ENCODE measurements at places on chromosomes 11 and 22. TPM values are rescaled to one million over a fixed set of nuclear protein-coding genes. Genes with fewer than 3 reads are reported as not detected.

- DNase-seq = no peak
Observed at GRCh38 chr11:18001191-18001590, 11.7 kb downstream of the SERGEF start.

DNA sequence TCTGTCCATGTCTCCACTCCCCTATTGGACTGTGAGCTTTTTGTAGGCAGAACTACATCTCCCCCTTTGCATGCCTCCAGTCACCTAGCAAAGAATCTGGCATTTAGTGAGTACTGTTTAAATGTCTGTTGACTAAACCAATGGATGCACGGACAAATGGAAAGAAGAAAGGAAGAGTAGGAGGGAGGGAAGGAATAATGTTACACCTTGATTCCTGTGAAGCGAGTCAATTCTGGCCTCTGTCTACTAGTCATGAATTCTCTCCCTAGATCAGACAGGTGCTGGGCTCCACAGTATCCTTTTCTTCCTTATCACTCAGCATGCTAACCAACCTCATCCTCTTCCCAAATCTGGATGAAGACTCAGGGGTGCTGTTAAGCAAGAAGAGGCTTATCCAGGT lies 33.6 kb downstream of the GALNT18 start:
- no peak for DNase-seq

- no peak for DNase-seq
Observed at GRCh38 chr22:36846949-36847348, 13.9 kb upstream of the NCF4 start.

DNA sequence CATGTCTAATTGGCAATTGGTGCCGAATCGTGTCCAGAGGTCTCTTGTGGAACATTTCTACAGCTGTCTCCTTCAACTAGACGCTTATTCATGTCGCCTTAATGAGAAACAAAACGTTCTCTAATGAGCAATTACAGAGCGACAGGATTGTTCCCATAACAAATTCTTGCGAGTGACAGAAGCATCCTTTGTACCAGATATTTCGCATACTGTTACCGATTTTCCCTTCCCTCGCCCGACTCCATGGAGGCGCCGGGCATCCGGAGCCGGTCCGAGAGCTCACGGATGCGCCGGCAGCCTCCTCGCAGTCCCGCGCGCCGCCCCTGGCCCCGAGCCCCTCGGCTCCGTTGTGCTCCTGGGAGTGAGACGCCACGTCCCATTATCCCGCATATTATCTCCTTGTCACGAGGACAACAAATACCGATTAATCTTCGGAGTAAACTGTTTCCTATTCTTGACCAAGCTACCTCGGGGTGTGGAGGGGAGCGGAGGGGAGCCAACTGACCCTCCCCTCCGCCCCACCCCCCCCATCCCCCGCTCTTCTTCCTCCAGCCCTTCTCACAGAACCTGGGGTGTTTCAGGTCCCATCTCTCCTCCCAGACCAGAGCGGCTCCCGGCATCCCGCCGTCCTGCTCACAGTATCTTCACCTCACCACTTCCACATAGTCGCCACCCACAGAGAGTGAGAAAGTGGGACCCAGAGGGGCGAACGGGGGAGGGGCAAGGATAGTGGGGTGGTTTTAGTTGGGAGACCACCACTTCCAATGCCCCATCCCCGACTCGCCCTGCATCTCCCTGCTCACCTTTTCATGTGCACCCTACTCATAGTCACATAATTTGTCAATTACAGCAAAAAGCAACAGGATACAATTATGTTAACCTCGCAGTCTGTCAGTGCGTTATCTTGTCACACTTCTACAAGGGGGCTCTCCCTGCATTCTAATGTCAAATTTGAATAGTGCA lies 11.4 kb downstream of the PAX6 start:
- no peak for DNase-seq

DNA sequence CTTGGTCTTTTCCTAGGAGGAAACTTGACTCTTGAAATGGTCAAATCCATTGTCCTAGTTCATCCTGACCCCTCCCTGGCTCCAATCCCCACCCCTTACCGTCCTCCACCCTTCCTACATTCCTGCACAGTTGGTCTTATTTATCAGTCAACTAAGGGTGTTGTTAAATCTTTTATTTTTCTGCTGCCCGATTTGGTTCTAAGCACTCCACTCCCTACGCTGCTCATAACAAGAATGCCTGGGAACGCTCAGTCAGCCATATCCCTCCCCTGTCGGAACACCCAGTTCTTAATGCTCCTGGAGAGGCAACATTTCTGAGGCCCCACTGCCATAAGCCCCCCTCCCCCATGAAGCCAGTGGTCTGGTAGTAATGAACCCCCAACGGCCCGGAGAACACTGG lies 9.7 kb downstream of the EHF start:
- no peak for DNase-seq

DNA sequence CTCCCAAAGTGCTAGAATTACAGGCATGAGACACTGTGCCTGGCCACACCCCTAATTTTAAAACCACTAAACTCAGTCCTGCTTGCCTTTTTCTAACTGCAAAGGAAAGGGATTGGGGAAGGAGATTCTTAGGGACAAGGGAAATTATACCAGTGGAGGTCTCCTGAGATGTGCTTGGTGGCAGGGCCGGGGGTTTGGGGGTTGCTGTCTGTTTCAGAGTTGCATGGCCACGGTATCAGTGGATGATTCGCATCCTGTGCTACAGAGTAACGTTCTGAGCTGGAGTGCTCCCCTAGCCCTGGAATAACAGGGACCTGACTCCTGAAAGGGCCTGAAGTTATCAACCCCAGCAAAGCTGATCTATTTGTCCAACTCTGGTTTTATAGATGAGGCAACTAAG lies 846 bp upstream of the GPHA2 start:
- DNase-seq = no peak

DNA sequence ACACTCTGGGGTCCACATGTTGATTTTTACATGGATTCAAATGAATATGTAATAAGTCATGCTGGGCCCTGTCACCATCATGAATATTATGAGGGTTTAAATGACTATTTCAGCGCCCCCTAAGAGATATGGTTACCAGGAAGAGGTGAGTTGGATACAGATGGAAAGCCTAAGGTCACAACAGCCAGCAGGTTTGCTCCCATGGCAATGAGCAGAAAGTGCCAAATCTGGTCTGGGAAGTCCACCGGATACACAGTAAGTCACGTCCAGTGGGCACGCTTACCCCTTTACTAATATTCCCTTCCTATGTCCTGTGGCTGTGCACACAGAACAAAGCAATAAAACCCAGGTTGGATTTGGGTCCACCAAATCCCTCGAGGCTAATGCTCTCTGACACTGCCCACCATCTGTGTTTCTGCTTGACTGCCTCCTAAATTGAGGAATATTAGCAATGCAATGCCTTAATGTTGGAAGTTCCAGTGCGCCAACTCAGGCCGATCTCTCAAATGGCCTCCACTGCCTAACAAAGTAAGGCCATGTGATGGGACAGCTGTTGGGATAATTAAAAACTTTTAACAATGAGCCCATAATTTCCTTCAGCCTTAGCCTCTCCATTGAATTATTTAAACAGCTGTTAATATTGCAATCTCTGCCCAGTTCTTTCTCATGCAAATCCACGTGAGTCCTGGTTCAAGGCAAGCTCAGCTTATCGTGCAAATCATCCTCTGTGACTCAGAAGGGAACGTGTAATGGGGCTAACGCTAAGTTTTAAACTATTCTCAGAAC lies 97.6 kb downstream of the SLC1A2 start:
- DNase-seq = no peak

DNA sequence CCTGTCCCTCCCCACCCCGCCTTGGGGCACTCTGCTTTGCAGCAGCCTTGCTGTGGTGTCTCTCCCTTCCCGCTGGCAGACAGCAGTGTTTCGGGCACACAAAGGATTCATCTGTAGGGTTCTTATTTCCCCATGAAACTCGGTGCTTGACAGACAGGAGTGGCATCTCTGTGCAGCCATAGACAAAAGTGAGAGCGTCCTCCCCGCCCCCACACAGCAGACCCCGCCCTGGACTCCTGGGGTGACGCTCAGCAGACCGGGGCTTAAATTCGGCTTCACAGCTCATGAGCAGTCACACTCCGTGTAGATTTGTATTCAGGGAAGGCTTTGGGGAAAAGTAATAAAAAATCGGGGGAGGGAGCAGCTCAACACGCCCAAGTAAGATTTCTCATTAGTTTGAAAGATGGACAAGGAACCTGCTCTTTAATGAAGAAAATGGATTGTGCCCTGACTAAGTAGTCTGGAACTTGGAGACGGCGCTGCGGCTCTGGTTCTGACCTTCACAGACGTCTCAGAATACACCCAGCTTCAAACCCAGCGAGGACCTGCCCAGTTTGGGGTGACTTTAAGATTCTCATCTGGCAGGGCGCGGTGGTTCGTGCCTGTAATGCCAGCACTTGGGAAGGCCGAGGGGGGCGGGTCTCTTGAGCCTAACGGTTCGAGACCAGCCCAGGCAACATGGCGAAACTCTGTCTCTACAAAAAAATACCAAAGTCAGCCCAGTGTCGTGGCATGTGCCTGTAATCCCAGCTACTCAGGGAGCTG lies 136.0 kb downstream of the CACNA1I start:
- DNase-seq = no peak

- DNase-seq = no peak
Observed at GRCh38 chr11:128552783-128553661, 34.3 kb downstream of the ETS1 start.

- no peak for DNase-seq
Observed at GRCh38 chr22:45627489-45628233, 44.0 kb upstream of the ATXN10 start.

DNA sequence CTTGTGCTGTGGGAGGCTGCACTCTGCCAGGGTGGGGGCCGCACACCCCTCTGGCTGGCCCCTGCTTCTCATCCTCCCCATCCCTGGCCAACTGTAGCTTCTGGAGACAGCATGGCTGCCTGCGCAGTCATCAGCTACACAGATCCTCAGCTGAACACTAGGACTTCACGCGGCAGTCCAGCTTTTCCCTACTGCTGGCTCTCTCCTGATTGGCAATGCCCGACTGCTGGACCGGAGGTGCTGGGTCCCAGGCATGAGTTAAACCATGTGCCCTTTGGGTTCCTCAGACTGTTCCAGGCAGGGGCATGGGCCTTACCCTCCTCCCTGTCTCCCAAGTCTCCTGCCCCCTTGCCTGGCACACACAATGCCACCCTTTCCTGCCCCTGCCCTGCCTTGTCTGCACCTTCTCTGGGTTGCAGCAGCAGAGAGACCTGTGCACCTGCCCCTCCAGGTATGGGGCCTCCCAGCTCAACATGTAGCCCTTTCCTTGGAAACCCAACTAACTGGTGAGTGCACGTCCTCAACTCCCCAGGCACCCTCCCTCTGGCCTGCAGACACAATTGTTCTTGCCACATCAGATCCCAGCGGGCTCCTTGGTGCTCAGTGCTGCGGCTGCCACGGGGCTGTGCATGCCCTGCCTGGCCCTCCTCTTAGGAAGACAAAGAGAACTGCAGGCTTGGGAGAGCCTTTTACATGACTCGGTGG lies 1039.2 kb downstream of the TBC1D22A start:
- DNase-seq = no peak

DNA sequence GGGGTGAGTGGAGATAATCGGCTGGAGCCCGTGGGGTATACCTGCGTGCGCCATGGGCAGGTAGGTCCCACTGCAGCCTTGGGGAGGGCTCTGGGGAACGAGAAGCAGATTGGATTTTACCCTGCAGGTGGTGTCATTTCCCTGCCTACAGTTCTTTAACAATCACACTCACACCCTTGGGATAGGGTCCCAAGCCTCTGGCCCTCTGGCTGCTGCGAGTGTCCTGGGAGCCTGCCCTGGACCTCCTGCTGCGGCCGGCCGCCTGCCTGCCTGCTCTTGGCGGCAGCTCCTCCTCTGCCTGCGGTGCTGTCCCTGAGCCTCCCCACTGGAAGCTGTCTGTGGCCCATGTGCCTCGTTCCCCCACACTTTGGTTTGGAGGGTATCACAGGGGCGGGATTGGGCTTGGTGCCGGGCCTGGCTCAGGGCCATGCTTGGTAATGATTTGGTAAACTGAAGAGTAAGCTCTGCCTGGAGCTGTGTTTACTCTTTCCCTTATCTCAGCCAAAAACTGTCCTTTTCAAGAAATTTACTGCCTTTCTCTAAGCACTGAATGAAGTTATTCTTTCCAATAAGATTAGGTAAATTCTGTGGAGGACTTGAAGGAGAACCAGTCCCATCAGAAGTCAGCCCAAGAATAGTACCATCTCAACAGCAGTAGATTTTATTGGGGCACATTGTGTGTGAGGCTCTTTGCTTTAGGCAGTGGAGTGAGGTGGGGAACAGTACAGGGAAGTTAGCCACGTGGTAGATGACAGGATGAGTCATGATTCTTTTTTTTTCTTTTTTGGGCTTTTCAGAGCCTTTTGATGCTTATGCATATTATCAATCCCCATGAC lies 53.7 kb downstream of the TBC1D22A start:
- DNase-seq = peak; percentile 18

DNA sequence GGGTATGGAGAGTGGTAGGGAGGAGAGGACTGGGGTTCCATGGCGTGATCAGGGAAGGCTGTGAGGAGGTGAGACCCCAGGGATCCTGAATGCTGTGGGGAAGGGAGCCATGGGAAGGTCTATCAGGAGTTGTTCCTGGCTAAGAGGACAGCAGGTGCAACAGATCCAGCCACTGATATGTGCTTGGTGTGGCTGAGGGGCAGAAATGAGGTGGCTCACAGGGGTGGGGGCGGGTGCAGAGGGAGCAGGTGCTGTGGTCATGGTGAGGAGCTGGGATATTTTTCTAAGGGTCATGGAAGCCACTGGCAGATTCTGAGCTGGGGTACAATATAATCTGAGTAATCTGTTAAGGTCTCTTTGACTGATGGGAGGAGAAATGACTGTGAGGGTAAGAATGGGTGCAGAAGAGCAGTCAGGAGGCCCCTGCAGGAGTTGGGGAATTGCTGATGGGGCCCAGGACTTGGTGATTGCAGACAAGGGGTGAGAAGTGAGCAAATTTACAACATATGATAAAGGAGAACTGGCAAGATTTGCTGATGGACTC lies 31.3 kb upstream of the DMC1 start:
- no peak for DNase-seq

GRCh38 chr22:22911327-22912134 lies 23.9 kb downstream of the IGLL5 start:
- no peak for DNase-seq

DNA sequence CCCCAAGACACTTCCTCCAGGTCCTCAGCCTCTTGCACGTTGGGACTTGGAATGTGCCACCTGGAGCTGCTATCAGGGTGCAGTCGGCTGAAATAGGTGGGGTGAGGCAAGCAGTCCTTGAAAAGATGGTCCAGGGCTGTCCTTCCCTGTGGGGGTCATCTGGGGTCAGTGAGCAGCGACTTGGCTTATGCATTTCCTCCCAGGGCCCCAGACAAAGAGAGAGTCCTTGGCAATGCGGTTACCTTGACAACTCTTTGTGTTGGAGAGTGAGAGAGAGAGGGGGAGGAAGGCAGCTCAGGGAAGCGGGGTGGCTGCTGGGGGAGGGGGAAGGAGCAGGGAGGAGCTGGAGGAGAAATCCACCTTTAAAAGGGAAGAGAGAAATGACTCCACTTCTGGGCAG lies 93.8 kb downstream of the MIAT start:
- DNase-seq = no peak

GRCh38 chr11:71977090-71977489 lies 21.6 kb upstream of the IL18BP start:
- DNase-seq = no peak

- no peak for DNase-seq
Observed at GRCh38 chr11:36060926-36061325, 117.1 kb downstream of the LDLRAD3 start.

Gene MYEOV
- 232 TPM for total RNA-seq

Gene RAG1
- total RNA-seq = 0.63 TPM

Gene PDXP
- total RNA-seq = 10.9 TPM

Gene PDGFB
- total RNA-seq = 35.5 TPM

Gene KLHDC7B
- total RNA-seq = 0.72 TPM

Gene NAP1L4
- 73.3 TPM for total RNA-seq

Gene RASSF10
- 0.35 TPM for total RNA-seq
